ACHN (cell line): ENCODE measurements at places on chromosomes 1 and 21.

- DNase-seq, result no peak
Observed at GRCh38 chr1:39626646-39627045, 12.8 kb downstream of the HEYL start.

GRCh38 chr1:27869719-27870085, 2.6 kb upstream of the THEMIS2 start:
- no peak for DNase-seq

GRCh38 chr1:37718181-37718900, 26.0 kb downstream of the CDCA8 start:
- DNase-seq, result no peak

DNA sequence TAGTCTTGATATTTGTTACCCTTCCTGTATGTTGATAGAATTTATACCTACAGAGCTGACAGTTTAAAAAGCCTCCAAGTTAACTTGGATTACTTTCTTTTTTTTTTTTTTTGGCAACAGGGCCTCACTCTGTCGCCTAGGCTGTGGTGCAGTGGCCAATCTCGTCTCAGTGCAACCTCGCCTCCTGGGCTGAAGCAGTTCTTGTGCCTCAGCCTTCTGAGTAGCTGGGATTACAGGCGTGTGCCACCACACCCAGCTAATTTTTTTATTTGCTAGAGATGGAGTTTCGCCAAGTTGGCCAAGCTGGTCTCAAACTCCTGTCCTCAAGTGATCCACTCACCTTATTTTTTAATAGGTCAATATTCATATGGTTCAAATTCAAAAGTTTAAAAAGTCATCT, 32.7 kb downstream of the WDTC1 start:
- no peak for DNase-seq

DNA sequence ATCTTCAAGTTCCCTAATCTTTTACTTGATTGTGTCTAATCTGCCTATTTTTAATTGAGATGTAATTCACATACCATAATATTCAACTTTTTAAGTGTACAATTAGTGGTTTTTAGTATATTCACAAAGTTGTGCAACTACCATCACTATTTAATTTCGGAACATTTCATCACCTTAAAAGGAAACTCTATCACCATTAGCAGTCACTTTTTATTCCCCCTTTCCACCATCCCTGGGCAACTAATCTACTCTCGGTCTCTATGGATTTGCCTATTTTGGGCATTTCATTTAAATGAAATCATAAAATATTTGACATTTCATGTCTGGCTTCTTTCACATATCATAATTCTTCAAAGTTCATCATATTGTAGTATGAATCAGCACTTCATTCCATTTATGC, 30.6 kb upstream of the HYI start:
- no peak for DNase-seq

- peak; percentile 93 for DNase-seq
Observed at GRCh38 chr1:44799770-44800584, at the start of gene PLK3. TSS of gene PLK3 (plus strand) at chr1:44800377. CDS start at chr1:44800464, 87 bp downstream.

DNA sequence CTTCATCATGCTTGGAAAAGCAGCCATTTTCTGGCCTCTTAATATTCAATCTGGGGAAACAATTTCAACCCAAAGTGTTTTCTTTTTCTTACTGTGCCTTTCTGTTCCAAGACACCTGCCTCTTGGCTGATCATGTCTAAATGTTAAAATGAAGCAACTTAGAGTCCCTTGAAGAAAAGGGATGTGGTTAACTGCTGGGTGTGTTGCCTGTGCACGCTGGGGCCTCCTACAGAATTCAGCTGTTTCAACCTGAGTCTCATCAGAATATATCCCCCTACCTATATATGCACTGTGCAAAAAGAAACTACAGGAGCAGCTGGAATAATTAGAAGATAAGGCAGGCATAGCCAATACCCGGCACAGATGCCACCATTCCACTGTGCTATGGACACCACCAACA, 222.0 kb downstream of the OMA1 start:
- DNase-seq, result no peak

DNA sequence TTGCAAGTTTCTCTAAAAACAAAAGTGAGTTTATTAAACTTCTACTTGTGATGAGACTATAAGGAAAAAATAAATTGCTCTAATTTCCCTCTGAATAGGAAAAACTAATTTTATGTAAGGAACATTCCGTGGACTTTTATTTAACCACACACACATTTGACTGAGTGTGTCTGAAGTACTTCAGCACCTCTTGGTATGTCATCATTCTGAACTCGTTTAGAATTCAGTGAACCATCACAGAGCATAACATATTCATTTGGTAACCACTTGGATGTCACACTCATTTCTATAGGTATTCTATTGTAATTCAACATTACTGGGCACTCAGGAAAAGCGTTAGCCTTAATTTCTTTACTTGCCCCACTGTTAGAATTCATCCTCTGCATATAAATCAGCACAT, 79.1 kb downstream of the RGS21 start:
- no peak for DNase-seq

- no peak for DNase-seq
Observed at GRCh38 chr1:81775510-81775909, 25.2 kb upstream of the ADGRL2 start.

GRCh38 chr1:42700006-42700405, 17.8 kb downstream of the YBX1 start:
- DNase-seq, result no peak

- no peak for DNase-seq
Observed at GRCh38 chr1:155974208-155975115, 3.9 kb downstream of the ARHGEF2 start.

DNA sequence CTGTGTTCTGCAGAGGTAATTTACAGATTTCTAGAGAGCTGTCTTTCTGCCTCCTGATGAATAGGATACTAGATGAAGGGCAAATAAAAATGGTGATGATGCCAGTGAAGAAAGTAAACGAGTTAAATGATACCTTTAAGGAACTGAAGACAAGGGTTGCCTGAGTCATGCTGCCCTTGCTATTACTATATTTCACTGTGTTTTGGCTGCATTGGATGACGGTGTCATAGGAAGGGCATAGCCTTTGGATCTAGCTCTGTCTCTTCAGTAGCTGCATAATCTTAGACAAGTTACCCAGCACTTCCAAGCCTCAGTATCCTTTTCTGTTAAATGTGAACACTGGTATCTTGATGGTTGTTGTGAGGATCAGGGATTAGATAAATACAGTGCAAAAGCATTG, 131.5 kb upstream of the FGGY start:
- no peak for DNase-seq

DNA sequence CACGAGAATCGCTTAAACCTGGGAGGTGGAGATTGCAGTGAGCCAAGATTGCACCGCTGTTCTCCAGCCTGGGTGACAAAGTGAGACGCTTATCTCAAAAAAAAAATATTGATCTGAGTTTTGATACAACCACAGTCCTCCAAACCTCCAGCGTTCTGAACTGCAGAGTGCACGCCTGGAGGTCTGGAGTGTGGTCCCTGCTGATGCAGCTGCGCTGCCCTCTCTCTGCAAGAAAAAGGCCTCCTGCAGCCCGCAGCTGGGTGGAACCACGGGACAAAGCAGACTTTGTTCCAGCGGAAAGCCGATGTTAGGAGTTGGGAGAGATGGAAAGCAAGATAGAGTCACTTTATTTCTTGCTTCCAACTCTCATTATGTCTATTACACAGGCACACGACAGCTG, 144.9 kb upstream of the SOD1 start:
- no peak for DNase-seq

DNA sequence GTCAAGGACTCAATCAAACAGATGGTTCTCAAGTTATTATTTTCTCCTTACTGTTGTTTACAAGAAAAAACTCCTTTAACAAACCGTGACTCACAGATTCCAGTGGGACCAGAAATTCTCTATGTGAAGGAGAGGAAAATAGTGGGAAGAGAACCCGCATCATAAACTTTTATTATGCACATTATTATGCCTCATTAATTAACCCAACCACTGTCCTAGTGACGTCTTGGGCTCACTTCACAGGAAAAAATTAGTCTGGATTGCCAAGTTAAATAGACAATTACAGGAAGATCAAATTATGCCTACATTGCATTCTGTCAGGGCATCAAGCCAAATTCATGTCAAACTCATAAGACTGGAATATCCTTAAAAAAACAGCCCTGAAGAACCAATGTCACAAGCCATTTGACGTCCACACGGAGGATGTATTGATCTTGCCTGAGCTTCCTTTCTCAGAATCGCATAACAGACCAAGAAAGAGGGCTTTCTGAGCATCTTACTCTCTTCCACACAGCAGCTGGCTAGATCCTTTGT, 347.8 kb downstream of the DUSP10 start:
- no peak for DNase-seq

- DNase-seq, result no peak
Observed at GRCh38 chr1:10835822-10836421, 39.5 kb upstream of the CASZ1 start.
